ENCODE measurements at places on chromosomes 5 and 9.
A peak's percentile ranks its signal among the peaks of the same experiment; 100 is the strongest.

DNA sequence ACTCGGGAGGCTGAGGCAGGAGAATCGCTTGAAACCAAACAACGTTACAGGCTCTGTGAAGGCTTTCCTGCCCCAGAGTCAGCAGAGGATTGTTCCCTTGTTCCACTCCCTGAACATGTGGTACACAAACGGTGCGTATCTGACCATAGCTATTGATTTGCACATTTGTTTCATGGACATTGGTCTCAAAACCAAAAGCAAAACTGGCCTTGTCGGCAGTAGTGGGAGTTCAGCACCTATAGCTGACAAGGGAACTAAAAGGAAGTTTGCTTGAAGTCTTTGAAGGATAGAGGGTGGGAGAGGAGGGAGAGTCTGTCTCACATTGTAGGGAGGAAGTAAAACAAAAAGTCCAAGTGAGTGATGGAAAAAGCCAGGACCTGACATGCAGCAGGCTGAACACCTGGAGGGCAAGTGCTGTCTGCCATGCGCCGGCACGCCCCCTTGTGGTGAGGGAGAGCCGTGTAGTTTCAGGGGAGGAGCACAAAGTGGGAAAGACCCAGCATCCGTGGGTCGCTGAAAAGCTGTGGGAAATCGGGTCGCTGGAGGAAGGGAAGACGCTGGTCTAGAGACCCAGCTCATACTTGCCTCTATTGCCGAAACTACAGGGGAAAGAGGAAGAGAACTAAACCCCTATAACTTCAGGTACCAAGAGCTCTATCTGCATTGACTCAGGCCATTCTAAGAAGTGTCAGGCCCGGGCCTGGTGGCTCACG, 58.0 kb downstream of the RAD23B start:
- peak; percentile 87 for DNase-seq

- peak; percentile 92 for DNase-seq
These were observed 94.6 kb downstream of the ZNF608 start for GRCh38 chr5:124651663-124652513.

- DNase-seq: peak; percentile 35
These were observed 344.1 kb downstream of the OSTF1 start for GRCh38 chr9:75432386-75432785.

- no peak for DNase-seq
These were observed 208.4 kb upstream of the MPDZ start for GRCh38 chr9:13487936-13488335.

- no peak for DNase-seq
These were observed 53.9 kb upstream of the IL17B start for GRCh38 chr5:149432911-149433401.

DNA sequence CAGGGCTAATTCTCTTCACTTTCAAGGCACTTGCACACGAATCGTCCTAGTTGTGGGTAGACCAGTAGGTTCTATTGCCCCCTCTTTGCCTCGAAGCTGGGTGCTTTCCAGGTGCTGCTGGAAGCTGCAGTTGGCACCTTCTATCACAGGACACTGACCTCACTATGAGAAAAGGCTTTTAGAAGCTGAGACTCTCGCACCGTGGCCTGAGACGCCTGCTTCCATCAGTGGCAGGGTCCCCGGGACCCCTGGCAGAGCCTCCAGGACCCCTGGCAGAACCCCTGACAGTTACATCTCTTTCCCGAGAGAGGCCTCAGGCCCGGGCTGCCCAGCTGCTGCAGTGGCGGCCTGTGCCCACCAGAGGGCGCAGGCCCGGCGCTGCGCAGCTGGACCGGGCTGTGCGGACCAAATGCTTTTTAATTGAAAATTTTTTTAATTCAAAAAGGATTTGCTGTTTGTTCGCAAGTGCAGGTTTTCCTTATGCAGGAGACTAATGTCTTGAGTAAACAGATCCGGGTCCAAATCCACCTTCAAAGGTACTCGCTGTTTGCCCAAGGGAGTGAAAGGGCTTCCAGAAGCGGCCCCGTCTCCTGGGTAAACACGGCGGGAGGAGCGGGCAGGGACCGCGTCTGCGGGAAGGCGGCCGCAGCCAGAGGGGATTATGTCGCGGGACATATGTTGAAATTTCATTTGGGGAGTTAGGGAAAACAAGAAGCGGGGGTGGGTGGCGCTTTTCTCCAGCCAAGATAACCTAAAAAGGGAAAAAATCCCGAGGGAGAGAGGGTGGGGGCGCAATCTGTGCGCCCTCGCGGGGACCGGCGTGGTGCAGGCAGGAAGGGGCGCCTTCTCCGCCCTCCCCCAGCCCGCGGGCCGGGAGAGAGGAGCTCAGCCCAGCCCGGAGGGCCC, 114.5 kb upstream of the LMX1B start:
- peak; percentile 65 for DNase-seq
